ENCODE measurements at places on chromosomes 11 and 22.

- no peak for DNase-seq
These were observed 2.7 kb downstream of the CSRP3 start for GRCh38 chr11:19199048-19199447.

DNA sequence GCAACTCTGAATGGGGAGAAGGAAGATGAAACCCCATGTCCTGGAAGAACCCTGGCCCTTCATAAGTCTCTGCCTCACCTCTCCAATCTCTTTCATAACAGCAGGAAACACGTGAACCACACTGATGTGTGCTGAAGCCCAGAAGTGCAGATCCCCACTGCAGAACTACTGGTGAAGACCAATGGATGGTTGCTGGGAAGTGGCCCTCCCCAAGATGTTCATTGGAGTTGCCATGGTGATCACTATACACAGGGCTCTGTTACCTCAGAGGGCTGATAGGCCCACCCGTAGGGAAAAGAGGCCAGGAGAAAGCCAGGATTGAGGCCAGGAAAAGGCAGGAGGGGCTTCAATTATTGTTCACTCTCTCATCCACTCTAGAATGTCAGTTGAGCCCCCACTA, 11.6 kb downstream of the TST start:
- no peak for DNase-seq

DNA sequence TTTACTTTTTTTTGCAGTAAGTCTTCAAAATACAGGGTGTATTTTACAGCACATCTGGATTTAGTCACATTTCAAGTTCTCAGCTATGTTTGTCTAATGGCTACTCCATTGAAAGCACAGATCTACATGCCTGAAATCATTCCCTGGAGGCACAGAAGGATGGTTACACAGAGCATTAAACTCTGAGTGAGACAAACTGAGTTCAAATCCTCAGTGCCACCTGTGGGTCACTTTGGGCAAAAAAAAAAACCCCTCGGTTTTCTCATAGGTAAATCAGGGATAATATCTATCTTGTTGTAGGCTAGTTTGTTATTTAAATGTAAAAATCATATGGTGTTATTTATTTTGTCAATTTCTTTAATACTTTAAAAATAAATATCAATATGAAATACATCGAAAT, 7.7 kb downstream of the ANKRD49 start:
- DNase-seq = no peak

DNA sequence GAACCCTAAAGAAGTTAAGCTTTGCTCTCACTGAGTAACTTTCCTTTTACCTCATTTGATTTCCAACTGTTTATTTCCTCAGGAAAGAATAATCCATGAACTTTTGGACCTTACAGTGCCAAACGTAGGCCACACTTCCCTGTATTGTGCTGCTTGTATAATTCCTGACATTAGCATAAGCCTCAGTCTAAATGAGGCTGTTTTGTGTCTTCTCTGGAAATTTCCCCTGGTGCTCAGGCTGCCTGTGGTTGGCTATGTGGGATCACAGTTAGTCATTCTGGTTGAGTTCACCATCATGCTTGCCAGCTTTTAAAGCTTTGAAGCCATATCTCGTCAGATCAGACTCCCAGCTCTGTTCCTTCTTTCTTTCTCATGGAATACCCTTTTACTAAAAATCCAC, 107.0 kb downstream of the FAM76B start:
- no peak for DNase-seq

DNA sequence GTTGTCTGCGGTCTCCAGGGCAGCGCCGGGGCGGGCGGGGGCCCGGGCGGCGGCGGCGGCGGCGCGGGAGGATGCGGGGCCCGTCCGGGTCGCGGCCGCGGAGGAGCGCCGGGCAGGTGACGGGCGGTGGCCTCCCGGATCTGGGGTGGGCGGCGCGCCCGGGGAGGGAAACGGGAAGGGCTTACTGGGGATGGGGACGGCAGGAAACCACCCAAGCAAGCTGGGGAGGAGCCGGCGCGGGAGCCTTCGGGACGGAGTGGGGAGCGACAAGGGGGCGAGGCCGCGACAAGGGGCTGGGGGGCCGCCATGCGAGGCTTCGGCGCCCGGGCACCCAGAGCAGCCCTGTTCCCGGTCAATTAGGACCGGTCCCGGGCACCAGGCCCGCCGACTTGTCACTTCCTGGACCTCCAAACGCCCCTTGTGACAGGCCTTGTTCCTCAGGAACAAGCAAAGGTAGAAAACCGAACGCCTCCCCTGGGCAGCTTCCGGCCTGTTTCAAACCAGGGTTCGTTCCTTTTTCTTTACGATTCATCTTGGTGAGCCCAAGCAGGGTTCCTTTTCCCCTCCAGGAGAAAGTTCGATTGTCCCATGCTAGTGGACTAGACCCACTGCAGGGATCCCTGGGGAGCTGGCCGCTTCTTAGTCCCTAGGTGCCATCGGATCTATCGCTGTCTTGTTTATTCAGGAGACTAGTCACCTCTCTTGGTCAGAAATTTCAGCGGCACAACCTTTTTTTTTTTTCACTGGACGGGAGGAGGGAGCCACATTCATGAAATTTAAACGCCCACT, 492 bp downstream of the JHY start:
- peak; percentile 31 for DNase-seq

DNA sequence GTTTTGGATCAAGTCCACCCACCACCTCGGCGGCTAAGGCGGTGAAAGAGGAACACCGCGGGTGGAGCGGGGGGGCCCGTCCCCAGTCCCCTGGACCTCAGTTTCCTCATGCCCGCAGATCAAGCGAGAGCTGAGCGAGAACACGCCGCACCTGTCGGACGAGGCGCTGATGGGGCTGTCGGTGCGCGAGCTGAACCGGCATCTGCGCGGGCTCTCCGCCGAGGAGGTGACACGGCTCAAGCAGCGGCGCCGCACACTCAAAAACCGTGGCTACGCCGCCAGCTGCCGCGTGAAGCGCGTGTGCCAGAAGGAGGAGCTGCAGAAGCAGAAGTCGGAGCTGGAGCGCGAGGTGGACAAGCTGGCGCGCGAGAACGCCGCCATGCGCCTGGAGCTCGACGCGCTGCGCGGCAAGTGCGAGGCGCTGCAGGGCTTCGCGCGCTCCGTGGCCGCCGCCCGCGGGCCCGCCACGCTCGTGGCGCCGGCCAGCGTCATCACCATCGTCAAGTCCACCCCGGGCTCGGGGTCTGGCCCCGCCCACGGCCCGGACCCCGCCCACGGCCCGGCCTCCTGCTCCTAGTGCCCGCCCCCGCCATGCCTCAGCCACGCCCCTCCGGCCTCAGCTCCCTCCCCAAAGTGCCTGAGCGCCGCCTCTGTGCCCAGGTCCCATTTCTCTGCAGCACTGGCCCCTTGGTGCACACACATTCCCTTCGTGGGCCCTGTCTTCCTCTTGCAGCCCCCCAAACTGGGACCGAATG, 12.7 kb downstream of the MAFF start:
- peak; percentile 61 for DNase-seq

GRCh38 chr11:46607516-46607915, 9.5 kb downstream of the HARBI1 start:
- no peak for DNase-seq

GRCh38 chr11:134027671-134028070, 41.2 kb upstream of the JAM3 start:
- DNase-seq = no peak

DNA sequence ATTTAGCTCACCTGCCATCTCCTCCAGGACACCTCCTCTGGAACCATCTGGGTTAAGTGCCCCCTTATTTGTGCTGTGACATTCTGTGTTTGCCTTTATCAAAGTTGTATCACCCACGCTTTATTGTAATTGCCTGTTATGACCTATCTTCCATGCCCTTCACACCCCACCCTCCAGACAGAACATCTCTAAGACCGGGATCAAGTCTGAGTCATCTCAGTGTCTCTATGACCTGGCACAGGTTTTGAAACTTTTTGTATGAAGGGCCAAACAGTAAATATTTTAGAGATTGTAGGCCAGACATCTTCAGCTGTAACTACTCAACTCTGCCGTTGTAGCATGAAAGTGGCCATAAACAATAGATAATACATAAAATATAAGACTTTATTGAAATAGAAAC, 161.8 kb downstream of the SPON1 start:
- DNase-seq = no peak

GRCh38 chr22:38924347-38924952, 33.0 kb upstream of the APOBEC3A start:
- DNase-seq = no peak

GRCh38 chr22:36385491-36386350, 2.0 kb downstream of the MYH9 start:
- peak; percentile 54 for DNase-seq

GRCh38 chr11:119722281-119722794, 6.7 kb downstream of the NECTIN1 start:
- no peak for DNase-seq

- no peak for DNase-seq
These were observed 1.2 kb upstream of the IL18 start for GRCh38 chr11:112165049-112165448.

DNA sequence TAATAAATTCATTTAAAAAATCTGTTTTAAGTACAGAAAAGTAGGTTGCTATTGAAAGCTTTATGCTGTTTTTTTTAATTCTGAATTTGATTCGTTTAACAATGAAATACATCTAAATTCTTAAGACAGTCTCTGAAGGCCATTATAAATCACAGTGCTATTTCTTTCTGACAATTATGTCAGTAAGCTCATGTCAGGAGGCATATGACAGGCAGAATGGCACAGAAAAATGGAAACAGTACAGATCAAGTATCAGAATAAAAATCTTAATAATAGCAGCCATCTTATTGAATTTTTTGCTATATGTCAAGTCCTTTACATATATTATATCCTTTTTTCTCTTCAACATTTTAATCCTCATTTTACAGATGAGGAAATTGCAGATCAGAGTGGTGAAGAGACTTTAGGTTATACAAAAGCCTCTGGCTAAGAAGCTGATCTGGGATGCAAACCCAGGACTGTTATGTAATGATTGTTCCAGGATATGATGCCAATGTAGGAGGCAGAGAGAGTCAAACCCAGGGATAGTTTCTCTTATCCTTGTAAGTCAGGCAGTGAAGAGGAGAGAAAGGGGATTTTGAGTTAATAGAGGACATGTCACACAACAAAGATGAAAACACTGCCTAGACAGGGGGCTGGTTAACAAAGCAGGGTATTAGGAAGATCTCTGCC, 283.1 kb upstream of the CCDC90B start:
- no peak for DNase-seq

- DNase-seq = peak; percentile 72
These were observed 54.1 kb downstream of the WNT11 start for GRCh38 chr11:76152086-76152681.

DNA sequence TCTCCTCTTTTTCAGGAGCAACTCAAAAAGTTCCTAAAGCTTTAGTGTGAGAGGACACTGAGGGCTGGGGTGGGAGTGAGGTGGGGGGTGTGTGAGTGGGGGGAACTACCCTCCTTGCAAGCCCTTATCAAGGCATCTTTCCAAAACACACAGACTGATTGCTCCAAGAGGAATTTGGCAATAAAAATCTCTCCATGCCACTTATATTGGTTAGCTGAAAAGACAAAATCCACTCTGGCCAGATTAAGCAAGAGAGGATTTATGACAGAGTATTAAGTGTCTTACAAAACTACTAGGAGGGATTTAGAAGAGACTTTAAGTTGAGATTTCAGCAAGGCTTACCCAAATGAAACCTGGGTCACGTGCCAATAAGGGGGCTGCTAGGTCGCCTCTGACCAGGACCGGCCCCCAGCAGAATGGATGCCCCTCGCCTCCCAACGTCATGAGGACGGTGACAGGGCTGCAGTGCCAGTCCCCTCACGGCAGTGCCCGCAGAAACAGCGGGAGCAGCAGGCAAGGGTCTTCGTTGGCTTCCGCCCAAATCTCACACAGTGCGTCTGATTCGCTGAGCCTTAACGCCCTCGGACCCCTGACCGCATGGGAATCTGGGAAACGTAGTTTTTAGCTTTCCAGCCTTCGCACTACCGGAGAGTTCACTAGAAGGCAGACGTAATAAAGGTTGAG, 22.1 kb upstream of the CTR9 start:
- DNase-seq = no peak

DNA sequence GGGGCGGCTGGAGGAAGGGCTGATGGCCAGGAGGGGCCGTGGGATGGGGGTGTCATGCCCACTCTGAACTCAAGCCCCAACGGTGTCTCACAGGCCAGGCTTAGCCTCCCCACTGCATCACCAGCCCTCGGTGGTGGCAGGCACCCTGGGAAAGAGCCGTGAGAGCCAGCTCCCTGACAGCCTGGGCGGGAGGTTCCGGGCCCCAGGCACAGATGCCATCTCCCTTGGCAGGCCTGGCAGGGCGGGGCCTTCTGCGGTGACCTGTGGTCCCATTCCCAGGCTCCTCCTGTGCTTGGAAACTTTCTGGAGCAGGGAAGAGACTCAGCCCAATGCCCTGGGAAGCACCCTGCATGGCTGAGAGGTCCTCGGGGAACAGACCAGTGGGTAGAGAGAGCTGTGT, 4.8 kb downstream of the PHLDA2 start:
- no peak for DNase-seq

GRCh38 chr11:35324981-35325380, 94.4 kb downstream of the SLC1A2 start:
- DNase-seq = no peak

GRCh38 chr11:86617502-86617901, 54.9 kb downstream of the ME3 start:
- DNase-seq = no peak

DNA sequence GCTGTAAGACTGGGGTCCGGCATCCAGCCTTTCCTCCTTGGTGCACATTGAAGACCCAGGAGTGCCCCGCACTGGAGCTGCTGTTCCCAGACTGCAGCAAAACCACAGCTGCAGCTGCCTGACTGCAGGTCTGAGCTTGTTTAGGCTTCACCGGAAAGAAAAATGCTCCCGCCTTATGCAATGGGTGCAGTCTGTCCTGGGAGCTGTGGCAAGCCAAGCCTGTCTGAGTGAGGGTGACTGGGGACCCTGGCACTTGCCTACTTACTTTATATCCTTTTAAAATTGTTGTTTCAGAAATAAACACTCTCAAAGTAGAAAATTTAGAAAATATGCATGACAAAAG, 23.3 kb upstream of the CD44 start:
- DNase-seq = no peak

DNA sequence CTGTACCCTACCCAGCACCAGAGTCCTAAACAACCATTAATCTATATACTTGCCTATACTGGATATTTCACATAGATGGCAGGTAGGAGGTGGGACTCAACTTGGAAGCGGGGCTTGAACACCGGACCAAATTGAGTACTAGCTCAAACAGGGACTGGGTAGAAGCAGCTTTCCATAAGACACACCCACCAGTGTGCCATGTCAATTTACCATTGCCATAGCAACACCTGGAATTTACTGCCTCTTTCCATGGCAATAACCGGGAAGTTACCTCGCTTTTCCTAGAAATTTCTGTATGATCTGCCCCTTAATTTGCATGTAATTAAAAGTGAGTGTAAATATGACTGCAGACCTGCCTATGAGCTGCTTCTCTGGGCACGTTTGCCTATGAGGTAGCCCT, 38.6 kb upstream of the CUL5 start:
- DNase-seq = no peak

- no peak for DNase-seq
These were observed 104.4 kb downstream of the ZBTB16 start for GRCh38 chr11:114163830-114164401.

- DNase-seq = no peak
These were observed 11.3 kb upstream of the CD5 start for GRCh38 chr11:61090982-61091372.

GRCh38 chr11:29024386-29024785, 916.2 kb downstream of the METTL15 start:
- no peak for DNase-seq

- no peak for DNase-seq
These were observed 23.1 kb downstream of the MN1 start for GRCh38 chr22:27778294-27779090.

GRCh38 chr22:27466229-27466628, 335.3 kb downstream of the MN1 start:
- DNase-seq = no peak

- no peak for DNase-seq
These were observed 26.1 kb upstream of the RTL6 start for GRCh38 chr22:44523981-44524759.

All from activated CD4-positive, alpha-beta T cell treated with anti-CD3 and anti-CD28 coated beads for 1 hour (primary cell).